ENCODE measurements at places on chromosomes 7 and 10. TPM values are rescaled to one million over a fixed set of nuclear protein-coding genes. Genes with fewer than 3 reads are reported as not detected.

GRCh38 chr10:120437541-120437940, 19.5 kb upstream of the PLPP4 start:
- DNase-seq: no peak

DNA sequence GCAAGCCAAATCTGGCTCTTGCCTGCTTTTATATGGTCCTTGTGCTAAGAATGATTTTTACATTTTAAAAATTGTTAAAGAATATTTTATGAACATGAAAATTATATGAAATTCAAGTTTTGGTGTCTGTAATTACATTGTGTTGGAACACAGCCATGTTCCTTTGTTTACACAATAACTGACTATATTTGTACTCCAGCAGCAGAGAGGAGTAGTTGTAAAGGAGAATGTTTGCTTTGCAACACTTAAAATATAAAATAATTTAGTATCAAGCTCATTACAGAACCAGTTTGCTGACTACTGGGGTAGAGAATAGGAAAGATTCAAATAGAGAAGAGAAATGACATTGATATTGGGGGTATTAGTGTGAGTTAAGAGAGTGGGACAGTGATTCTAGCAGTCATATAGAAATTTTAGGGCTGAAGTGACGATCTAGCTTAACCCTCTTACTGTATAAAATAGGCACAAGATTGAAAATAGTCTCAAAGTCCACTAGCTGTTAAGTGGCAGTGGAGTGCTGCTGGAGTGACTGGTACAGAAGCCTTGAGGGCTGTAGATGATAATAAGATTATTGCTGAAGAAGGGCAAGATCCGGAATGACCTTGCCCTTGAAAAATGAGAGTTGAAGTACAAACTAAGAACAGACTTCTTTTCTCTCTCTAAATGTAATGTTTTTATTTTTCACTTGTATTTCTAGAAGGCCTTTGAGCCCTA, 28.2 kb downstream of the SGPL1 start:
- no peak for DNase-seq

GRCh38 chr10:51227897-51228713, 153.8 kb downstream of the PRKG1 start:
- no peak for DNase-seq

DNA sequence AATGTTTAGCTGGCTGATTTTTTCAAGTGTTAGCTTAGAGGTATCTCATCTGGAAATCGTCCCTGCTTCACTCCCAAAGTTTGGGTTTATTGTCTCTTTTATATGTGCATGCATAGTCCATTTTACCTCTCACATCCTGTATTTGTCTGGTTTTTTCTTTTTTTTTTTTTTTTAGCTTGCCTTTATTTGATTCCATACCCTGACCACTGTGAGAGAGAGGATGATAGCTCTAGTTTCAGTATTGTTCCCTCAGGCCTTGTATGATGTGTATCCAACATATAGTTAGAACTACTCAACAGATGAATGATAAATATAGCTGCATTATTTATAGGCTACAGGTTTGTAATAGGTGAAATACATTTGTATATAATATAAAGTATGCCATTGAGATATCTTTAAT, 29.9 kb downstream of the PCGF5 start:
- DNase-seq: no peak

CUBN gene
- 1.2 TPM for total RNA-seq

Measured in activated CD8-positive, alpha-beta T cell treated with anti-CD3 and anti-CD28 coated beads, Interleukin-2, amount 10 ng/mL, durations not matched to agents 7 days and 5 days (primary cell).